T-helper 2 cell treated with Interferon-gamma antibody and Interleukin-4, amounts not matched to agents 5 μg/mL and 100 μg/mL, for 36 hours (primary cell): ENCODE measurements at places on chromosomes 11 and 22.
A peak's percentile ranks its signal among the peaks of the same experiment; 100 is the strongest.

- no peak for DNase-seq
Measured at GRCh38 chr11:13720940-13721339, 52.5 kb downstream of the FAR1 start.

DNA sequence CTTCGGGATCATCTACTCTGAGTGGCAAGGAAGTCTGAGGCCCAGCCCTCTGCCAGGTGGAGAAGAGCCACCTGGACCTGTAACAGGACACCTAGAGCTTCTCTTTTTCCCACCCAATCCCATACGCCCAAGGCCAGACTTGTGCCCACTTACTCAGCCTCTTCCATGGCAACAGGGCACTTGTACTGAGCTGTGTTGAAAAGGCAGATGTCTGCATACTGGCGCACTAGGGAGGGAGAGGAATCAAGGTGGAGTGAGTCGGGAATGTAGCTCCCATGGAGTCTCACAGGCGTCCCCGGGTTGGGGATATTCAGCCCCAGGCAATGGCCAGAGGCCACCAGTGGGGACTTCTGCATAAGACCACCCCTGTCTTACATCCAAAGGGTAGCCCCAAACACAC, 36.1 kb downstream of the TPBGL start:
- DNase-seq, result no peak

DNA sequence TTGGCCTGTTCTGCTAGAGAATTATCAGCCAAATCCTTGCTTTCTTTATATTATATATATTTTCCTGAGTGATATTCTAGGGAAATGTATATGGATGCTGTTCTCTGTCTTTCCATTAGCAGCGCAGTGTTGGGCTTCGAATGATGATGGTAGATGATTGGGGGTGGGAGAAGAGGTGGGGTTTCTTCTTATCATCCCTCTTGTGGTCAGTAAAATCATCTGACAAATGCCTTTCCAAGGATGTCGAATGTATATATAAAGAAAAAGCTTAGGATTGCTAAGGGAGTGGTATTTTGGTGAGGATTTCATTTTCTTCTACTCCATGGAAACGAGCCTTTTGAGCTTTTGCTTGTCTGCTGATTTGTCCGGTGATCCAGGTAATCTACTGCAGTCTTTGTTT, 48.9 kb downstream of the ARHGEF12 start:
- DNase-seq, result no peak

DNA sequence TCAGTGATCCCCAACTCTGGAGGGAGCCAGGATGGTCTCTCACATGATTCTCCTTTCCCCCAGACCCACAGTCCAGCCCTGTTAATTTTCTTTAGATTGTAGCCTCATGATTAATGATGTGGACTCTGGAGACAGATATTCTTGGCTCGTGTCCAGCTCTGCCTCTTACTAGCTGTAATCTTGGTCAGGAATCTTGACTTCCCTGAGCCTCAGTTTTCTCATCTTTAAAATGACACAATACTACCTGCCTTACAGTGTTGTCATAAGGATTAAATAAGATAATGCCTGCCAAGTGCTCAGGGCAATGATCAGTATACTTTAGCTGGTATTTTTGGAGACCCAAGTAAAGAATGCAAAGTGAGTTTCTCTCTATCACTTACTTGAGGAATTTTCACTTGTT, 60.0 kb downstream of the SPECC1L start:
- DNase-seq, result no peak

- no peak for DNase-seq
Measured at GRCh38 chr11:122138744-122139594, 23.0 kb upstream of the BLID start.

DNA sequence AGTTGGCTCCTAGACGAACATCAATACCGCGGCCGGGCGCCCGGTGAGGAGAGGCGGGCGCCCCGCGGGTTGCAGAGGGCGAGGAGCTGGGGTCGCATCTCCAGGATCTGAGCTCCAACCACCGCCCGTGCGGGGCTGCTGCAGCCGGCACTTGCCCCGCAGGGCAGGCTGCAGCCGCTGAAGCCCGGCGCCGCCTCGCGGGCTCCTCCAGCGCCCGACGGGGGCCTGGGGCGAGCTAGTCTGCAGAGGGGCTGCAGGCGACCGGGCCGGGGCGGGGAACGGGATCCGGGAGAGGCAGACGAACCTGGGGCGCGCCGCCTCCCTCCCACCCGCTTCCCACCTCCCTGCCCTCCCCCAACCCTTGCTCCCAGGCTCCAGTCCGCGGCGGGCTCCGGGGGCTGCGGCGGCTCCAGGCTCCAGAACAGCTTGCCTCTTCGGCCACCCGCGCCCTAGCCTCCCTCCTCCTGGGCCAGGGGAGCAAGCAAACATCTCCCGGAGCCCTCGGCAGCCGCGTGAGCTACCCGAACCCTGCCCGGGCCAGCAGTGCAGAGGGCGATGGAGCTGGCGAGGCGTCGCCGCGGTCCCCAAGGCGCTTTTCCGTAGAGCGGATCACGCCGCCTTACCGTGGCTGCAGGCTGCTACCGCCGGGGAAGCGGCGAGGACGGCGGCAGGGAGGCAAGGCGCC, 802 bp downstream of the TENM4 start:
- DNase-seq, result no peak

DNA sequence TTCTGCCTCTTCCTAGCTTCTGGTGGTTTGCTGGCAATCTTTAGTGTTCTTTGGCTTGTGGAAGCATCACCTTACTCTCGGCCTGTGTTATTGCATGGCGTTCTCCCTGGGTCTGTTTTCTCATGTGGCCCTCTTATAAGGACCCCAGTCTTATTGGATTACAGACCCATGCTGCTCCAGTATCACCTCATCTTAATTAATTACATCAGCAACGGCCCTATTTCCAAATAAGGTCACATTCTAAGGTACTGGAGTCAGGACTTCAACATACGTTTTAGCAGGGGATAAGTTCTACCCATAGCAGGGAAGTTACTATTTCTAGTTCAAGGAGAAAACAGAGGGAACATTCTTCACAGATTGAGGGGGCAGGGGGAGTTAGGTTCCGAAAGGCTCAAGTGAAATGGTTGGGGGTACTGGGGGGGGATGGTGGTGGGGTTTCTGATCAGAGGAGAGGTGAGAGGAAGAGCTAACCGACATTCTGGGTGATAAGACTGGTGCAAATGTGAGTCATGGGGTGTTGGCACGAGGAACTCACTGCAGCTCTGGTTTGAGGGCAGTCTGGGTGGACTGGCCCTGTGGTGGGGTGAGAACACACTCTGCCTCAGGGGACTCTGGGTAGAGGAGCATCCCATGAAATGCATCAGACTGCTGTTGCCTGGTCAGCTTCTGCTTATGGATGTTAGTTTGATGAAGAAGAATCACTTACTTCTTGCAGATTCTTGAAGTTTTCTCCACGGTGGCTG, 51.5 kb upstream of the ZBED5 start:
- no peak for DNase-seq

DNA sequence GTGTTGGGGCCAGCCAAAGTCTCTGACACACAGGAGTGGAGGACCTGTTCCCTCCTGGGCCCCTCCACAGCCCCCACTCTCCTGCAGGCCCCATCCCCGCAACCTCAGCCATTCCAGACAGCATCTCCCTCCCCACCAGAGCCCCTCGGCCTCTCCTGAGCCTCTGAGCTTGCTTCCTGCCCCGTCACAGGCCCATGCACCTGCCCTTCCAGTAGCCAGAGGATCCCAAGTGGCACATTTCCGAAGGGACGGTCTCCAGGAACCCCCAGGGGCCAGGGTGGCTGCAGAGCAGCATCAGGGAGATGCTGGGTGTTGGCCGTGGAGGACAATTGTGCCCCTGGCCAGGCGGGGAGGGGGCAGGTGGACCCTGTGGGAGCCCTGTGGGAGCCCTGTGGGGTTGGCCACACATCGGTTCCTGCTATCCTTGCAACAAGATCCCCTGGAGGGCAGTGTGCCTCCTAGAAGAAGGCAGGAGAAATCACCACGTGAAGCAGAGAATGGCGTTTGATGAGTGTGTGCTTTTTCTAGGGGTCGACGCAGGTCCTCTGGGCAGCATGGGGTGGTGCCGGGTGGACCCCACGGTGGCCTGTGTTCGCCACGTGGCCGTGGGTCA, 45.3 kb upstream of the PPARA start:
- DNase-seq, result no peak

DNA sequence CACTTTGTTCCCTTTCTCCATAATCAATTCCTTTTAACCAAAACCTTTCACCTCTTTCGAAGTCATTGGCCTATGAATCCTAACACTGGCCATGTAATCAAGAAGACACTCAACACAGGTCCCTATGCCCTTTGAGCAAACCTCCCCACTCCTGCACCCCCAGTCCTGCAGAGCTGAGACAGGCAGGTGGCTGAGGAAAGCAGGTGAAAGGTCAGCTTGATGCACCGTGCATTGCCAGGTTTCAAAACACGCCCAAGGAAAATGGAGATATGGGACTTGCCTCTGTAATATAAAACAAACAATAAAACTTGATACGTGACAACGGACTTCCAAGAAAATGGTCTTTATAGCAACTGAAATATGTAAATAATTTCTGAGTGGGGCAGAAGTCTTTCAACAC, 10.6 kb downstream of the CPT1A start:
- no peak for DNase-seq

GRCh38 chr11:61895718-61896059, 4.3 kb upstream of the FADS3 start:
- DNase-seq, result no peak

DNA sequence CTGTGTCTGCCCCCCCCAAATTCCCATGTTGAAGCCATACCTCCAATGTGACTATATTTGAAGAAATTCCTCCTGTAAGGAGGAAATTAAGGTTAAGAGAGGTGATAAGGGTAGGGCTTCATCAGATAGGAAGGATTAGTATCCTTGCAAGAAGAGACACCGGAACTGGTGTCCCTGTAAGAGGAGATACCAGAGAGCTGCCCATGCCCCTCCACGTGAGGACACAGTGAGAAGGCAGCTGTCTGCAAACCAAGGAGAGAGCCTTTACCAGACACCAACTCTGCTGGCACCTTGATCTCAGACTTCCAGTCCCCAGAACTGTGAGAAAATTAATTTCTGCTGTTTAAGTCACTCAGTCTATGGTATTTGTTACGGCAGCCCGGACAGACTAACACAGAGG, 109.3 kb downstream of the ARFGAP2 start:
- DNase-seq, result no peak

GRCh38 chr11:129739339-129739738, 76.3 kb upstream of the TMEM45B start:
- no peak for DNase-seq

DNA sequence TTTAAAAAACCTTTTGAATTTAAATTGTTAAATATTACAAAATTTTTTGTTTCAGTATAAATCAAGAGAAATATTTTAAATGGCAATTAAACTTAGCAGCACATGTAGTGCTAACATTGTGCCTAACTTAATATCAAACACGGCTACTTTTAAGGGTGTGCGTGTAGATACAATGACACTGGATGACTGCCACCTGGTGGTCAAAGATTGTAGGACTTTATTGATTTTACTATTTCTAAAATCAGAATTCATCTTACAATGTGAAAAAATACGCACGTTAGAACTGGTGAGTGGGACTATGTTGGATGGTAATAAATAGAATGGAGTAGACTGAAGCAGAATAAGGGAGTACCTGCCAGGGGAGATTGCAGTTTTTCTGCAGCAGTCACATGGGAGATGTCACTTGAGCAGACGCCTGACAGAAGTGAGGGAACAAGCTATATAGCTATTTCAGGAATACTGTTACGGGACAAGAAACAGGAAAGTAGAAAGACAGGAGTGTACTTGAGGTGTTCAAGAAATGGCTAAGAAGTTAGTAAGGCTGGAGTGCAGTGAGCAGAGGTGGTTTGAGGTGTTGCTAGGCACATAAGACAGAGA, 52.9 kb downstream of the UVRAG start:
- peak; percentile 10 for DNase-seq

GRCh38 chr11:39374963-39375698, 2084.3 kb downstream of the LRRC4C start:
- no peak for DNase-seq

- DNase-seq, result no peak
Measured at GRCh38 chr22:22772396-22772795, 115.2 kb upstream of the IGLL5 start.

DNA sequence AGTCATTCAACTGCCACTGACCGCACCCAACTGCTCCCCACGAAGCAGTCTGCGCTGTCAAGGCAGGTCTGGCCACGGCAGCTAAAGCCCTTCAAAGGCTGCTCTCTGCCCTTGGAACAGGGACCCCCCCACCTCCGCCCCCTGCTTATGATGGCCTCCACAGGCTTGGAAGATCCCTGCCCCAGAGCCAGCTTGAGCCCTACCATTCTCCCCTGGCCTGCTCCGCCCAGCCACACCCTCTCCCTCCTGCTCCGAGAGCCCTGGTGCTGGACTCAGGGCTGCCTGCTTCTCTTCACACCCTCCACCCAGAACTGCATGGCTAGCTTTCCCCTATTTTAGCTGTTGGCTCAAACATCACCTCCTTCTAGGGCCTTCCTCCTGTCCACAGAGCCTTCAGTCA, 19.0 kb downstream of the ZMAT5 start:
- DNase-seq, result no peak

DNA sequence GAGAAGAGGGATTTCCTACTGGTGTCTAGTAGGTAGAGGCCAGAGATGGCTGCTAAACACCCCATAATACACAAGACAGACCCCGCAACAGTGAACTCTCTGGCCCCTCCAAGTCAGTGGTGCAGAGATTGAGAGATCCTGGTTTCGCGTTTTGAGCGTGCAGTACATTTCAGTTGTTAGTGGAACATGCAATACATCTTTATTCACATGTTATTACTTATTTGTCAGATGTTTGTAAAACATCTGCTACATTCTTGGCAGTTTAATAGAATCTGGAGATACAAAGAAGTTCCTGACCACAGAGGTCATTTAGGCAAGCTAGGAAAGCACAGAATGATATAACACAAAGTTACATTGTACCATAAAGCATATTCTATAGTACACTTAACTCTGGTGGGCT, 41.5 kb downstream of the ST3GAL4 start:
- no peak for DNase-seq

GRCh38 chr11:96635655-96636054, 245.8 kb downstream of the JRKL start:
- no peak for DNase-seq

DNA sequence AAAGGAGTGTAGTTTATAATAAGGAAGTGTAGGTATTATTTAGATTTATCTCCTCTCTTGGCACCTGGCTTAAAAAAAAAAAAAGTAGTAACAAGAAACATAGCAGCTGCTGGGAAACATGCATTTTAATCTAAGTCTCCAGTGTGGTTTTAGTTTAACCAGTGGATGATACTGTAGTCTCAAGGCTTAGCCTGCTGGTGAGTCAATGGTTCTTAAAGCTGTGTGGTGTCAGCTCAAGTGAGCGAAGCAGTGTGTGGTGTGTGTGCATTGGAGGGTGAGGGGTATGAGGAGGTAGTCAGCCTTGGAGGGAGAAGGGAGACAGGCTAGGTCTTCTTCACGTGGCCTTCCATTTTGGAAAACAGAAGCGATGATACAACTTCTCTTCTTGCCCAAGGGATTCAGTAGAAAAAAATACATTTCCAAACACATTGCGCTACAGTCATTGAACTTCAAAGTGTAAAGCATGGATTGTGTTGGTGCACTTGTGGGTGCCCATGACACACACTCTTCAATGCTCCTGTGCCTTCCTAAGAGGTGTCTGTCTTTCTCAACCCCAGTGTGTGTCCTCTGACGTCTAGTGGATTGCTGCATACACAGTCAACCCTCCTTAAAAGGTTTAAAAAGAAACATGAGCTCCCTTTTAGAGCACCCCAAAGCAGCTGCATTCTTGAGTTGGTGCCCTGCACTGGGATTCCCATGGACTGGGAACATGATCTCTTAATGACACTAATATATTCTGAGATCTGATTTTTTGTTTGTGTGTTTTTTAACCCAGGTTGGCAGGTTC, 40.1 kb downstream of the ZBTB16 start:
- DNase-seq, result no peak

GRCh38 chr11:97254790-97255189, 865.0 kb downstream of the JRKL start:
- DNase-seq, result no peak
